ENCODE measurements at places on chromosomes 7 and 10.
A peak's percentile ranks its signal among the peaks of the same experiment; 100 is the strongest.

GRCh38 chr7:33193308-33193864 lies 64.0 kb downstream of the BBS9 start:
- DNase-seq: no peak

- DNase-seq: no peak
Measured at GRCh38 chr7:129951226-129952085, 1.3 kb downstream of the UBE2H start.

DNA sequence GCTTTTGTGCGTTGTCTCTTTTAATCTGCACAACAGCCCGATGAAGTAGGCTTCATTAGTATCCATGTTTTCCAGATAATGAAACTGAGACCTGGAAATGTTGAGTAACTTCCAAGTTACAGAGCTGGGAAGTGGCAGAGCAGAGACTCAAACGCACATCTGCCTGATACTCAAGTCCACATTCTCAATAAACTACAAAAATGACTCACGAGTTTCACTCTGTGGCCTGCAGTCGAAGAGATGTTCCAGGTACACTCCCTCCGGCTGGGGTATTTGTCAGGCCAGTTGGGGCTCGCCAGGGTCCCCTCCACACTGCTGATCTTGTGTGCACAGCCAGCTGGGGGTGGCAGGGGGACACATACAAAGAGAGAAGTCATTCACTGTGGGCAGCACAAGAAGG lies 17.7 kb upstream of the OPALIN start:
- DNase-seq: peak; percentile 78

DNA sequence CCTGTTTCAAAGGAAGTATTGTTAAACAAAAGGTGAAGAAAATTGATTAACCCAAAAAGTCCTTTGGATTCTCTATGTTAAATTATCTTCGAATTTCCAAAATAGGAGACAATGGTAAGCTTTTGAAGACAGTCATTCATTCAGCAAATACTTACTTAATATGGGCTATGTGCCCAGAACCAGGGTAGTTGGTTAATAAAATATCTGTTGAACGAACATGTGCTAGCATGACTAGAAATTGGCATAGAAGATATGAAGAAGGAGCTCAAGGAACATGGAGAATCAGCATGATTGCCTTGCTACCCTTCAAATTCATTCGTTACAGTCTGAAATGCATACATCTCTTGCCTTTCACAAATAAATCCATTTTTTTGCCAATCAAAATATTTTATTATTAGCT lies 123.1 kb upstream of the RHEB start:
- no peak for DNase-seq

DNA sequence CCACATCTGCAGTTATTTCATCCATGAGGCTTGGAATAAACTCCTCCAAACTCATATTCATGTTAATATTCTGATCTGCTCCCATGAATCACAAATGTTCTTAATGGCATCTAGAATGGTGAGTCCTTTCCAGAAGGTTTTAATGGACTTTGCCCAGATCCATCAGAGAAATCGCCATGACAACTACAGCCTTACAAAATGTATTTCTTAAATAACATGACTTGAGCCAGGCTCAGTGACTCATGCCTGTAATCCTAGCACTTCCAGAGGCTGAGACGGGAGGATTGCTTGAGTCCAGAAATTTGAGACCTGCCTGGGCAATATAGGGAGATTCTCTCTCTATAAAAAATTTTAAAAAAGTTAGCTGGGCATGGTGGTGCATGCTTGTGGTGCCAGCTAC lies 102.1 kb upstream of the TMEM168 start:
- no peak for DNase-seq

GRCh38 chr10:131979821-131980270 lies 1.9 kb downstream of the BNIP3 start:
- DNase-seq: no peak

GRCh38 chr7:27132978-27133377 lies 2.4 kb upstream of the HOXA4 start:
- no peak for DNase-seq

- DNase-seq: no peak
Measured at GRCh38 chr10:20885678-20886077, 11.4 kb downstream of the NEBL start.

DNA sequence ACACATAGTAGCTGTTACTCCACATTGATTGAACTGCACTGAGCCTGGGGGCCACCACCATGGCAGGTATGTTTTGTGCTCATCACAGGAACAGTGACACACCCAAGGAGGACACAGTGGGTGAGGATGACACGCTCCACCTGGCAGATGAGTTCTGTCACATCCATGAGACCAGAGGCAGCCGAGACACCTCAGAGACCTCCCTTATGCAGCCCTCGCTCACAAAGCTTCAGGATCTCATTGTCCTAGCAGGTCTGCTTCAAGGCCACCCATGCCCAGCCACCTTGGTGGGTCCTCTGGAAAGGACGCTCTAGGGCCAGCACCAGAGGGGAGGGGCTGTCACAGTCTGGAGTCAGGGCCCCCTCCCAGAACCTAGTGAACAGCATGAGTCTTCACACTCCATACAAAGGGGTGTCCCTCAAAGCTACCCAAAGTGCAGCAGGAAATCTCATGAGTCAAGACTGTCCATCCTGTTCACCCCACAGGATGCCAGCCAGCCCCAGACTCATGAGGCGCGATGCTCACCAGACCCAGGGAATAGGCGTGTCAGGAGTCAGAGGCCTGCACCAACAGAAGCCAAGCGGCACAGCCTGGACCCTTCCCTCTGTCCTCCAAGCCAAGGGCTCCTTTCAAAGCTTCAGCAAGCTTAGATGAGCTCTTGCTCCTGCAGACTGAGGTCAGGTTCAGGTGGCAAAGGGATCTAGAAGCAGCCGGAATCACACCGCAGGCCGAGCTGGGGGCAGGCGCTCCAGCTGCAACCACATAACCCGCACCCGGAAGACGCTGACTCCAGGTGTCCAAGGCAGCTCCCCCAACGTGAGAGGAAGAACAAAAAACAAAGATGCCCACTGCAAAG lies 9.6 kb downstream of the FAM53B start:
- DNase-seq: no peak

GRCh38 chr10:76160446-76161300 lies 729.2 kb downstream of the LRMDA start:
- DNase-seq: no peak

DNA sequence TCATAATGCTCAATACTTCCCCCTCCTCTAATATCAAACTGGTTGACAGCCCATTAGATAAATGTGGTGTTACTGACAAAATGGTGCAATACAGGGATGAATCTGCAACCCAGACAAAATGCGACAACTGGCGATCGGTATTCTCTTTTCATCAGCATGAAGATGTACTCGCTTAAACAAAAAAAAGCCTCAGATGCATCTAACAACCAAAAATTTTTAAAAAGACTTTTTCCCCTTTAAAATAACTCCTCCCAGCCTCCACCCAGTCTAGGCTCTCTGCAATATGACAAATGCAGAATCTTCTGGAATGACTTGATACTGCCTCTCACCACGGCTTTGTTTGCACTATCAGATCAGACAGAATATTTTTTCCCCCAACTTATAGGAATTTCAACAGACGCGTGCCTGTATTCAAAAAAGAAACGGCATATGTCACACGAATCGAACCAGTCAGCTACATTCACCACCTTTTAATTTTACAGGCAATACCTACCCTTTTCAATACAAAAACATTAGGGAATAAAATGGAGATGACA lies 1.2 kb downstream of the YWHAG start:
- DNase-seq: no peak

DNA sequence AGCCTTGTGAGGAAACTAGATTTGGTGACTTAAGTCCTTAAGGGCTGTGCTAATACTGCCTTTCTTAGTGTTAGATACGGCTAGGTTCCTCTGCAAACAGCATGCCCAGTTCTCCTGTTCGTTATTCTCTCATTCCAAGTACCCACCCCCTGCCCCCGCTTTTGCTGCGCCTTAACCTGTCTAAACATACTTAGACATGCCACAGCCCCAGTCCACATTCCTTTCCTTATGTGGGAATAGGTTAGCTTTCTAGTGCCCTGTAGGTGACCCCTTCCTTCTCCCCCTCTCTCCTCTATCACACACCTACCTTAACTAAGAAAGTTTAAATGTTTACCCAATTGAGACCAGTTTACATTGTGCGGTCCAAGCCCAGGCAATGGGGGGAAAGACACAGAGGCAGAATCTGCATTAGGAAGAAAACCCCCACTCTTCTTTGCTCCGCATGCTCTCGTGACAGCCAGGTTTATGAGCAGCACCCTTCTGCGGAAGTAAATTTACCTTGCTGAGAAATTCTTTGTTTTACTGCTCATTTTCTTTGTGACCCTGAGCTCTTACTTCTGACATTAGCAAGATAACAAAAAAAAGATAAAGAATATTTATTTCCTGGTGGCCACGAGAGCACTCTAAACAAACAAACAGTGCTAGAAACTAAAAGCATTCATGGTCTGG lies 48.8 kb downstream of the VIM start:
- DNase-seq: no peak

DNA sequence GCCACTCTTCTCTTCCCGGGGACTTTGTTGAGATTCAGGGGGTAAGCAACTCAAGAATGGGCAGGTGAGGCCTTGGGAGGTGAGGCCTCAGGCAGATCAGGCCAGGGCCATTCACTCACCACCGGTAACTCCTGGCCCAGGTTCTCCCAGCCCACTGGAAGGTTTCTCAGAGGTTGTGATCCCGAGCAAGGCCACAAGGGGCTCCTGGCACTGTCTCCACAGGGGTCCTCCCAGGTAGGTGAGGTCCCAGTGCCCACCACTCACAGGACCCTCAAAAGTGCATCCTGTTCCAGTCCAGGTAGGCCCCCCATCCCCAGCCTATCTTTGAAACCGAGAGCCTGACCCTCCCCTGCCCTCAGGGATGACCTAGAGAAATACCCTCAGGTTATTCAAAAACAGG lies 236.1 kb downstream of the BUB3 start:
- no peak for DNase-seq

- DNase-seq: no peak
Measured at GRCh38 chr7:140594131-140594691, 46.4 kb downstream of the DENND2A start.

GRCh38 chr7:32357535-32358277 lies 132.5 kb downstream of the LSM5 start:
- no peak for DNase-seq

DNA sequence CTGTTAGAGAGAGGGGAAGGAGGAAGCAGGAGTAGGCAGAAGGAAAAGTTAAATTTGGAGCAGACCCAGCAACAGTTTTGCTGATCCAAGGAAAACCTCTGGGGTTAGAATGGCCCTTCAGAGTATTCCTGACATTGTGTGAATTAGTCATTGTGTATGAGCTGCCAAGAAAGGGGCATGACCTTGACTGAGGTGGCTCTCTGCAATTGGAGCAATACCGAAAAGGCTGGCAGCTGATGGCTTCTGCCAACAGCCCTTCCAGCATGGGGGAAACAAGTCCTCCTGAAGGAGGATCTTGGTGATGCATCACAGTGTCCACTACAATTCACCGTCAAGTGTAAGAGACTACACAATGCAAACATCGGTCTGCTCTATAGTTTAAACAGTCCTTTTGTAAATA lies 20.6 kb upstream of the WASL start:
- no peak for DNase-seq

DNA sequence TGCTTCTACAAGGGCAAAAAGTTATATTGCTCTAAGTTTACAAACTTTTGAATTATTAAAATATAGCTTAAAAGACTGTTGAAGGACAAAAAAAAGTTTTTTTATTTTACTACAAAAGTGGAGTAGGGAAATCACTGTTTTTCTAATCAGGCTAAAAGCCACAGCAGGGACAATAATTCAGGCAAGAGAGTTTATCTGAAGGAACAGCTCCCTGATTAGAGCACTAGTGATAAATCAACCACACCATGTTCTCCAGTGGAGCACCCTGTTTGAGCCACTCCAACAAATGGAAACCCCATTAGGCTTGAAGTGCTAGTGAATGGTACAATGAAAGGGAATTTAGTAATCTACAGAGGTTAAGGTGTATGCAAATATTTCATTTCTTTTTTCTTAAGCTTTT lies 357.1 kb downstream of the SEMA3D start:
- DNase-seq: no peak

- no peak for DNase-seq
Measured at GRCh38 chr7:157767506-157768197, 430.8 kb downstream of the DNAJB6 start.

DNA sequence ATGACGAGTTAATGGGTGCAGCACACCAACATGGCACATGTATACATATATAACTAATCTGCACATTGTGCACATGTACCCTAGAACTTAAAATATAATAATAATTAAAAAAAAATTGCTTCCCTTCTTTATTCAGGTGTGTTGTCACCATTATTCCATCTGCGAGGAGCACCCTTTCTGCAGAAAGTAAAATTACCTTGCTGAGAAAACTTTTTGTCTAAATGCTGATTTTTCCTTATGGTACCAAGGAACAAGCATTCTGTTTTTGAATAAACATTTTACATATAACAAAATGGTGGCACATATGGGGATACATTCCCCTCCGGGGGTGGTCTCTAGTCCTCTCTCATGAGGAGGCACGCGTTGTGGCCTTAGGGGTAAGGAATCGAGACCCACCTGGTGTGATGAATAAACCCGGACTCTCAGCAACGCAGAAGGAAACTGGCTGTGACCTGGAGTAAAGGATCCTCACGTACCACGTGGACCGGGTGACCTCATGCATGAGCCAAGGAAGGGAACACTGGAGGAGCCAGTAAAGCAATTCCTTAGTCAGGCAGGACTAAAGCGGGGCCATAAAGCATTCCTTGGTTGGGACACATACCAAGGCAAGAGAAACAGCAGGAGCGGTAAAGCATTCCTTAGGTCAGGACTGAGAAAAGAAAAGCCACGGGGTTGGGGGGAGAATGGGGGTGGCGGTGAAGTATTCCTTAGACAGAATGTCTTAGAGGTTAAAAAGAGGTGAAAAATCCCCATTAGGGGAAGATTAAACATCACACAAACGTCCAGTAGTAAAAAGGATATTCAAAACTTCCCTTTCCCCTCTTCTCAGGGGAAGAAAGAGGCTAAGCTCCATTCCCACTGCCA lies 20.8 kb upstream of the OPTN start:
- no peak for DNase-seq

DNA sequence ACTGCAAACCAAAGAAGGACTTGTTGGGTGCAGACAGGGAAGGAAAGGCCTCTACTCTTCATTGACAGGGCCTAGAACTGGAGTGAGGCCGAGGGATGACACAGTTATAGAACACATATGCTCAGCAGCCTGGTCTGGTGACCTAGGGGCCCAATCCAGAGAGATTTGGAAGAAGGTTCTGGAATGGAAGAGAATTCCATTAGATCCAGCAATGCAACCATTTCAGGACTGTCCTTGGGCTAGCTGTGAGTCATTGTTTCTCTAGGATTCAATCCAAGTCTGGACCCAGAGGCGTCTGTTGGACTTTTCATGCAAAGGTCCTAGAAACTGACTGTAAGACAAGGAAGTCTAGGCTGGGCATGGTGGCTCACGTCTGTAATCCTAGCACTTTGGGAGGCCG lies 59.2 kb downstream of the WIPF3 start:
- no peak for DNase-seq

DNA sequence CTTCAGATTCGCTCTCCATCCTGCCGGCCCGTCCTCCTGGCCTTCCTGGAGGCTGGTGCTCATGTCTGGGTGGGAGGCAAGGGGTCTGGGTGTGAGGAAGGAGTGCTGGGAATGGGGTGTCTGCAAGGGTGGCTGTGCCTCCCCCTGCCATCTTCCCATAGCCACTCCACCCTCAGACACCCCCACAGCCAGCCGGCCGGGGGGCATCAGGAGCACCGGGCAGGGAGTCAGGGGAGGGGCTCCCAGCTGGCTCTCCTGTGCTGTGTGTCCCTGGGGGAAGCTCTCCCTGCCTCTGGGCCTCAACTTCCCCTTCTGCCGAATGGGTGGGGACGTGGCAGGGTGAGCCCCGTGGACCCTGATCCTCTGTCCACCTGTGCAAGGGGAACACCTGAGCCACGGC lies 18.6 kb downstream of the MICALL2 start:
- no peak for DNase-seq

GRCh38 chr10:132540456-132540855 lies 2.9 kb downstream of the INPP5A start:
- DNase-seq: no peak

- no peak for DNase-seq
Measured at GRCh38 chr7:4745971-4746919, 29.2 kb upstream of the AP5Z1 start.

Measured in GM13976 (cell line).